ENCODE measurements at places on chromosomes 1 and 21. TPM values are rescaled to one million over a fixed set of nuclear protein-coding genes. Genes with fewer than 3 reads are reported as not detected.

IL12RB2 gene
- total RNA-seq: not detected

TMEM82 gene
- not detected for total RNA-seq

DENND4B gene
- total RNA-seq: 7.4 TPM

FCRLB gene
- 0.18 TPM for total RNA-seq

CHD1L gene
- 31.8 TPM for total RNA-seq

CD5L gene
- not detected for total RNA-seq

TMEM201 gene
- total RNA-seq: 5.7 TPM

NOS1AP gene
- not detected for total RNA-seq

SYT6 gene
- total RNA-seq: not detected

UTS2 gene
- total RNA-seq: not detected

PRAMEF15 gene
- total RNA-seq: not detected

S100A7 gene
- total RNA-seq: not detected

KIF26B gene
- total RNA-seq: 0.65 TPM

CD52 gene
- total RNA-seq: not detected

FCRL5 gene
- not detected for total RNA-seq

MTARC1 gene
- 0.32 TPM for total RNA-seq

DYNLT5 gene
- total RNA-seq: not detected

EVI5 gene
- 55.6 TPM for total RNA-seq

PKN2 gene
- 14.8 TPM for total RNA-seq

RIMS3 gene
- 0.49 TPM for total RNA-seq

OLFM3 gene
- total RNA-seq: not detected

FALEC gene
- not detected for total RNA-seq

CC2D1B gene
- 19.7 TPM for total RNA-seq

ESPN gene
- total RNA-seq: not detected

ESRRG gene
- not detected for total RNA-seq

TEDDM1 gene
- not detected for total RNA-seq

ADORA1 gene
- not detected for total RNA-seq

CR1 gene
- not detected for total RNA-seq

ABCG1 gene
- total RNA-seq: 2.9 TPM

HSPA6 gene
- not detected for total RNA-seq

S100A8 gene
- not detected for total RNA-seq

CFHR3 gene
- not detected for total RNA-seq

FBXO44 gene
- total RNA-seq: 8.3 TPM

CFHR4 gene
- not detected for total RNA-seq

Measured in cardiac atrium fibroblast (primary cell).